ENCODE measurements at places on chromosomes 4 and X. TPM values are rescaled to one million over a fixed set of nuclear protein-coding genes. Genes with fewer than 3 reads are reported as not detected.

Gene CPE
- not detected for total RNA-seq

Gene NAT8L
- 0.08 TPM for total RNA-seq

Gene POLN
- 6.1 TPM for total RNA-seq

Gene DMP1
- not detected for total RNA-seq

Gene ADAM29
- not detected for total RNA-seq

Gene NSG1
- not detected for total RNA-seq

Gene SPIN3
- total RNA-seq: 6.6 TPM

Gene TAF7L
- 0.84 TPM for total RNA-seq

Gene USP26
- not detected for total RNA-seq

DNA sequence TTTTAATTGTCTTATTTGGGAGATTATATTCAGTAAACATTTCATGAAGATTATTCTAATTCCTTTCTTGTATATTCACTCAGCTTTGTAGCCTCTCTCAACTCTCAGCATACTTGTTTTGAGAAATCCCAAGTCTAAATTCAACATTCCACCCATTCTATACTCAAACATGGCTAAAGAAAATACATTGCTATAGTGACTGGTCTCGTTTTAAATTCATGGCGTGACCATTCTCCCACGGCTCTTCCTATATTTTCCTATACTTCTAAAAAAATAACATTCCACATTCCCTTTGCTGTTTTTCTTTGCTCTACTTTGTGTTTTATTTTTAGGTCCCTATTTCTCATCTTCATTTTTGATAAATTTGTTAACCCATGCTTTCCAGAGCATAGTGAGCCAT is 49.2 kb upstream of the UGT2A1 start:
- no peak for DNase-seq

- DNase-seq: no peak
Observed at GRCh38 chrX:46573892-46574773, 568 bp downstream of the CHST7 start.

DNA sequence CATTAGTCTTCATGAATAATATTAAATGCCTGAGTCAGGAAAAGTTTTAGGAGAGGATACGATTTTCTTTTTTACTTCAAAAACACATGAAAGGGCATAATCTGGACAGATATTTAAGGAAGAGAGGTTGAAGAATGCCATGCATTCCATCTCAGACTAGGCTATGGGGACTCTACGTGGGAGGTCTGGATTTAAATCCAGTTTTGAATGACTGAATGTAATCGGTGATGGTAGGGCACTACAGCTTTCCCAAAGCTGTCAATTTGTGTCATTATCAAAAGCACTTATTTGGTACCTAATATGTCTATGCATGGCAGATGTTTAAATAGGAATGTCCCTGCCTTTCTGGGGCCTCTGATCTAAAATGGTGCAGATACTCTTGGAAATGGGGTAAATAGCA is 59.3 kb upstream of the RPL34 start:
- no peak for DNase-seq

DNA sequence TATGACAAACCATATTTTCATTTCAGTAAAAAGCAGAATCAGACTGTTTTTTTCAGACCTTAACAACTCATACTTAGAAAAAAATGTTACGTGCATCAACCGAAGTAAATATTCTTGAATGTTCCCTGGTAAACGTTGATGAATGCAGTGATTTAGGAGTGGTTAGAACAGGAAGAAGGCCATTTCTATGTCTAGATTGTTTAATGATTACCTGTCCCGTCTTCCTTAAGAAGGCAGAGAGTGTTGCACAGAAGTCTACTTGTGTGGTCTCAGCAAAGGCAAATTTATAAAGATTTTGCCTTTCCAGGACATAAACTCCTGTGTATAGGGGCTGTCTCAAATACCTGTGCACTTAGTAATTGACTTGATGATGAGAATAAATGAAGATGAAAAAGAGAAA is 134.5 kb downstream of the MGST2 start:
- no peak for DNase-seq

DNA sequence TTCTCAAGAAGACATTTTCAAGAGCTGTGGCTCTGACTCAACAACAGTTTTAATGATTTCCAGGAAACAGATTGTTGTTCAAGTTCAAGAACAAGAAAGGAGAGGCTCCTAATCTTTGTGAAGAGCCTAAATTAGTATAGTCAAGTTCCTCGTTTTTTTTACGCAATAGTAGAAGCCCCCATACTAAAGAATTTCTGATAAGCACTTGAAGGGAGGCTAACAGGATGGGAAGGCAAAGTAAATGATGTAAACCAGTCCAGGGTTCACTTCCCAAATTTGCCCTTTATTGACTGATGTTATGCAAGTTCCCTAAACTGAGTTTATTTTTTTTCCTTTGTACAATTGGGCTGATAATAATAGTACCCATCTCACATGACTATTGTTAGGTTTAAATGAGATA is 178.2 kb downstream of the RTL9 start:
- DNase-seq: no peak

GRCh38 chr4:8727131-8727530 is 134.6 kb downstream of the CPZ start:
- DNase-seq: peak; percentile 39

DNA sequence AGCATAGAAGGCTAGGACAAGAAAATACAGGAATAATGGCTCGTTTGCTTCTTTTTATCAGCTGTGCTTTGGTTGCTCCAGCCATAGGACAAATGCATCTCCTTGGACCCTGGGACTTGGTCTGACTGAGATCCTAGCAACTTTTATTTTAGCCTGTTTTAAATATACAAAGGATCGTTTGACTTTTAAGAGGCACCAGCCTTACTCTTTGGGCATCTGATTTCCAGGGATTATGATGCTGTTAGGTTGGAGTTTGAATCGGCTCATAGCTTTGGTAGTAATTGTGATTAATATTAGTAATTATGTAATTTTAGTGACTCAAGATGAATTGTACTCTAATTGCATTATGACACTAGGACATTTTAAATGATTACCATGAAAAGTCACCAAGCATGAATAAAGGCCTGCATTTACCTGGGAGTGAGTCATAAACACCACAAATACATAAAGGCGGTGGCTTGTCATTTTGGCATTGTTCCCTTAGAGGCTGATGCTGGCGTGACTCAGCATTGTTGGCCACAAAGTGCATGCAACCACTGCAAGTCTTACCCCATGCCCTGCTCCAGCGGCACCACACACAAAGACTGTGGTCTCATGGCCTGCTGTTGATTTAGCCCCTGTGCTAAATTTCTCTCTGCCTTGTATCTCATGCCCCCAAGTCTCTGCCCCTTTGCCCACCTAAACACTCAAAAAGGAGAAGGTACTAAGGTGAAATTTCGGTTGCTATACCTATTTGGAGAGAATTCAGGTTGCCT is 12.4 kb downstream of the GPAT3 start:
- peak; percentile 68 for DNase-seq

GRCh38 chr4:44638091-44638490 is 13.3 kb downstream of the YIPF7 start:
- no peak for DNase-seq

- DNase-seq: no peak
Observed at GRCh38 chrX:55794405-55794804, 76.9 kb downstream of the RRAGB start.

DNA sequence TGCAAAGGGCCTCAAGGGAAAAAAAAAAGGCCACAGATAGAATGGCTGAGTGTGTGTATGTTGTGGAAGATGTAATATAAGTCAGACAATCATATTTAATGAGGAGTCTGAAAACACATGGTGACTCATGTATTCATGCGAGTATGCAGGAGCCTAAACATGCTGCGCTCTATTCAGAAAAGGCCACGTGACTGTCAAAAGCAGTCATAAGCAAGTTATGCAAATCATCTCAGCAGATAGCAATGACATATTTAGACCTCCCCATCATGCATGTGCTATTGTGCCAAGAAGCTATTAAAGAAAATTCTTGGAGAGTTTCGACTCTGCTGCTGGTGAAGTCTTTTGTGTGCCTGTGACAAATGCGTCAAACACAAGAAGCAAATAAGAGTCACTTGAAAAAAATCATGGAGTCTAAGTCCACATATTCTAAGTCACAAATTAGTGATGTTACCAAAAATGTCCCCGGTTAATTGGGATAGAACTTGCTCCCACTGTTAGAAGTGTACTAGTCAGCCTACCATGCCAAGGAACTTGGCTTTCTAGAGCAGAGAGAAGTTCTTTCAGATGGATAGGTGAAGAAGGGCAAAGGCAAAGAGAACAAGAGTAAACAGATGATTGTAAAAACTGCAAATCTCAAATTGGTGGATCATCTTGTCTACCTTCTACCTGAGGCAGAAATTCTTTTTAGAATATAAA is 5.0 kb downstream of the LNX1 start:
- DNase-seq: no peak

GRCh38 chr4:94504545-94504944 is 52.8 kb downstream of the PDLIM5 start:
- no peak for DNase-seq

GRCh38 chrX:134764202-134764785 is 106.0 kb upstream of the PLAC1 start:
- no peak for DNase-seq

Data from natural killer cell treated with Interleukin-12 subunit alpha and Interleukin-12 subunit beta and Interleukin-15 and Interleukin-18, amount 100 ng/mL, for 72 hours (primary cell).